Islet precursor cell (in vitro differentiated cells): ENCODE measurements at places on chromosomes 12 and 14.

- DNase-seq, result peak; percentile 43
Observed at GRCh38 chr14:100782516-100783320, 43.2 kb upstream of the MEG3 start.

DNA sequence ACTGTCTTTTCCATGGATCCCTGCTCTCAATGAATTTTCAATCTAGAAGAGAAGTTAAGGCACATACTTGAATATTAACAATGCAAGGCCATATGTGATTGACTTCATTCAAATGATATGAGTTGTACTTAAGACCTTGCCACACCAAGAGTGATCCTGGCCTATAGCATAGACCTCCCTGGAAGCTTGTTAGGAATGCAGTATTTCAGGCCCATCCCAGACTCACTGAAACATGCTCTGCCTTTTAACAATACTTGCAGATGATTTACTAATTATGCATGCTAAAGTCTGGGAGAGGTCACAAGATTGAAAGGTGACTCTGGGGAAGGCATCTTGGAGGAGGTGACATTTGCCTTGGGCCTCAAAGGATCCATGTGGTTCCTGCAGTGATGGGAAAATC, 43.2 kb downstream of the RFX4 start:
- DNase-seq, result no peak

GRCh38 chr12:6326316-6327228, 15.3 kb downstream of the TNFRSF1A start:
- peak; percentile 92 for DNase-seq

DNA sequence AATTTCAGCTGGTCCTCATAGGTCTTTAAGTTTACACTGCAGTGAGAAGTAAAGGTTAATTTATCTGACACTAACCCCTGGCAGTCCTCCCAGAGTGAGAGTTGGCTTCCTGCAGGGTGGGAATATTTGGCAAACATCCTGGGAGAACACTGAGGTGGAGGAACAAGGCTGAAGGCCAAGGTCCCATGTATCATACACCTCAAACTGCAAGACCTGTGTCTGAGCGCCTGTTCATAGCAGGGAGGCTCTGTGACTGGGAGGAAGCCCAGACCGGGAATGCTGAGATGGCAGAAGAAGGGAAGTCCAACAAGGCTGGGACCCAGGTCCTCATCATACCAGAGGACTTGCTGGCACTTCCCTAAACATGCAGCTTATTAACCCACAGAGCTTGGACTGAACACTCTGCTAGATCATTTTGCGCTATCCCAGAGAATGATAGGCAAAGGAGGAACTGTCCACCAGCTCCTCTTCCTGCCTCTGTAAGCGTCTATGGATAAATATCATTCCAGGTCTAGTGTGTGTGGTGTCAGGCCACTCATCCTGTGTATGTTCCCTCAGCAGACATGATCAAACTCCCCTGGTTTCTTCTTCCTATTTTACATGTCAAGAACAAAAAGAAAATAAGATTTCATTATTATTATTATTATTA, 199.6 kb upstream of the CNOT2 start:
- DNase-seq, result no peak

- DNase-seq, result no peak
Observed at GRCh38 chr14:45125754-45126153, 8.5 kb downstream of the FKBP3 start.

GRCh38 chr12:110798461-110798860, 48.3 kb upstream of the CCDC63 start:
- no peak for DNase-seq

- peak; percentile 64 for DNase-seq
Observed at GRCh38 chr12:16184681-16185080, 92.8 kb downstream of the SLC15A5 start.
